ENCODE measurements at places on chromosomes 5 and 9.

- DNase-seq = no peak
These were observed 181 bp downstream of the DAP start for GRCh38 chr5:10760921-10761184.

- DNase-seq = no peak
These were observed 49.1 kb downstream of the HOMER1 start for GRCh38 chr5:79464695-79465332.

DNA sequence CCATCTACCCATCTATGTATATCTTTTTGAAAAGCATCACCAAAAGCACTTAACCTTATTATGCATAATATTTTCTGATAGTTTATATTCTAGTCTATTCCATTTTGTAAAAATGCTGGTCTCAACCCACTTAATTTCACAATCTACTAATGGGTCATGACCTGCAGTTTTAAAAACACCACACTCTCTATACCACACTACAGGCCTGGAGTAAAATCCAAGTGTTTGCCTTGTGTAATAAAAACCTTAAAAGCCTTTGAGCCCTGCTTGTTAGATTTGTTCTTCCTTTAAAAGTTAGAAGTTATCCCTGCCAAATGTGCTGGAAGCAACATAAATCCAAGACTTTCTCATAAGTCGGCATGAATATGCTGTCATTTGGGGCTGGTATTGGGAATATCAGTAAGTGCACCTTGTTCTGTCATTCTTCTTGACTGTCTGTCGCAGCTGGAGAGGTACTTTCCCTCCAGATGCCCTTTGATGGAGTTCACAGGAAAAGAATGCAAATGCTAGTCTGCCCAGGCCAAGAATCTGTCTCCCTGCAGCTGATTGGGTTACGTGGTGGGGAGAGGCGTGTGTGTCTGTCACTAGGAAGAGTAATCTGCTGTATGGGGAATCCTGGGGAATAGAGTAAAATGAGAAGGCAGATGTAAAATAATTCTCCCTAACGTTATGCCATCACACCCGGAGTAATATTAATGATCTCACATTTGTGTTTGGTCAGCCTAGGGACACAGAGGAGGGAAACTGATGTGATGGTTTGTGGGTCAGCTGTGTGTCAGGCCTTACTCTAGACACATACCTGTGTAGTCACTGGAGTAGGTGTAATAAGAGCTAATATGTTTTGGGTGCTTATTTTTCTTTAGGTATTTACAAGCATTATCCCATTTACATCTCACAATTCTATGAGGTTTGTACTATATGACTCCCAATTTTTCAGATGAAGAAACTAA, 79.4 kb downstream of the ZNF366 start:
- DNase-seq = no peak

DNA sequence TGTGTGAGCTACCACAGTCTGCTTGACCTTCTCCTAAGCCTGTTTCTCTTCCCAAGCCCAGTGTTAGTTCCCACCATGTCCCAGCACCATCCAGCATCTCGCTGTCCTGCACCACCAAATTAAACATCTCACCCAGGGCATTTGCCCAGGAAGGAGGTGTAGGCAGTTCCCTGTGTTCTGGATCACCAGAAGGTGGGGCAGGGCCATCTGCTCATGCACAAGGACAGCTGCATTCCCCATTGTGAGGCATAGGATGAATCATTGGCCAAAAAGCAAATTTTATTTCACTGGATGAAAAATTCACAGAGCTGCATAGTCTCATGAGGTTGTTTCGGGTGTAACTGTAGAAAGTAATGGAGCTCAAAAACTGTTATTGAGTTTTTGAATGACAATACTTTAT, 89.5 kb upstream of the GRIA1 start:
- DNase-seq = no peak

DNA sequence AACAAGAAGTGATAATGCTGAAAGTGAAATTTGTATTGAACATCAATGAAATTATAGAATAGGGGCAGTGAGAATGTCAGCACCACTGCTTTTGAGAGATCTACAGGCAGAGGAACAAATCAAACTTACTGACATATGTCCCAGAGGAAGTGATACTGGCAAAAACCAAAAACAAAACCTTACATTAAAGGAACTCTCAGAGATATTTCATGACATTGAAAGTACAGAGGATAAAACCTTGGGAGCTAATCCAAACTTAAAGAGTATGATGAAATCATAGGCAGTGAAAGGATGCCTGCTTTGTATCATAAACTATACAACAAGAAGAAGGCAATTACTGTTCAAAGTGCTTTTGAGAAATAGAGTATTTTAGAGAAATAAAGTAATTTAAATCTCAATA, 90.4 kb upstream of the SV2C start:
- no peak for DNase-seq

DNA sequence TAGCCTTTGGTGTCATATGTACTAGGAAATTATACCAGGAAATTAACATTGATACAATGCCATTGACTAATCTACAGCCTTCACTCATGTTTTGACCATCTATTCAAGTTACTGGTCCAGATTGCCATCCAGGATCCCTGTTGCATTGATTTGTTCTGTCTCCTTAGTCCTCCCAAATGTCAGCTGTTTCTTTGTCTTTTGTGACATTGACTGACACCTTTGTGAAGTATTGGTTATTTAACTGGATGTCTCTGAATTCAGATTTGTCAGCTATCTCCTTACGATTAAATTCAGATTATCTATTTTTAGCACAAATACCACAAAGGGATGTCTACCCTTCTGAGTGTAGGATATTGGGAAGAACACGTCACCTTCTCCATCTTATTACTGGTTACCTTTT, 73.7 kb upstream of the CTNND2 start:
- DNase-seq = no peak

DNA sequence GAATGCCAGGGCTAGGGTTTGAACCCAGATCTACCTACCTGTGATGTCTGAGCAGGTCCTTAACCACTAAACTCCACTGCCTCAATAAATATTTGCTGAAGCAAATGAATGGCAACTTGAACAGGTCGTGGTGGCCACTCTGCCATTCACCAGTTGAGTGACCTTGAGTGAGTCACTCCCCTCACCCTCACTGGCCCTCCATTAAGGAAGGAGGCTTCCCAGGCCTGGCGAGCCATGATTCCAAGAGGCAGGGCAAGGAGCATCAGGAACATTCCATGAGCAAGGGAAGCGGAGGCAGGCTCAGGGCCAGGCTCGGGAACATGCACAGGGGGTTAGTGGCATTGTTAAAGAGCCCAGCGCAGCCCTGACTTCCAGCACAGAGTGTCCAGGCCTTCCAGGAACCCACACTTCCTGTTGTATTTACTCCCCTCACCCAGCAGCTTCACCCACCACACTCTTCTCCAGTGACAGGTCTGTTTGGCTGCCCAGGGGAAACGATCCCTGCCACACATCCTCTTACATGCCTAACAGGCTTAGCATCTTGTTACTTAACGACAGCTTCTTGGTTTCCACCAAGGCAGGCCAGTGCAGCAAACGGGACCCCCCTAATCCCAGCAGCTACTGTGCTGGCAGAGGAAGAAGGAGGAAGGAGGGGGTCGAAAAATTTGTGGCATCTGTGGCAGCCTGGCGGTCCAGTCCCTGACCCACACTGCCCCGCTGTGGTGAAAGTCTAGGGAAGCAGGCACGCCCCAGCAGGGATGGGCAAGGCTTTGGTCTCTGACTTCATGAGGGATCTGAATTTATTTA, 43.7 kb upstream of the TTC1 start:
- no peak for DNase-seq

DNA sequence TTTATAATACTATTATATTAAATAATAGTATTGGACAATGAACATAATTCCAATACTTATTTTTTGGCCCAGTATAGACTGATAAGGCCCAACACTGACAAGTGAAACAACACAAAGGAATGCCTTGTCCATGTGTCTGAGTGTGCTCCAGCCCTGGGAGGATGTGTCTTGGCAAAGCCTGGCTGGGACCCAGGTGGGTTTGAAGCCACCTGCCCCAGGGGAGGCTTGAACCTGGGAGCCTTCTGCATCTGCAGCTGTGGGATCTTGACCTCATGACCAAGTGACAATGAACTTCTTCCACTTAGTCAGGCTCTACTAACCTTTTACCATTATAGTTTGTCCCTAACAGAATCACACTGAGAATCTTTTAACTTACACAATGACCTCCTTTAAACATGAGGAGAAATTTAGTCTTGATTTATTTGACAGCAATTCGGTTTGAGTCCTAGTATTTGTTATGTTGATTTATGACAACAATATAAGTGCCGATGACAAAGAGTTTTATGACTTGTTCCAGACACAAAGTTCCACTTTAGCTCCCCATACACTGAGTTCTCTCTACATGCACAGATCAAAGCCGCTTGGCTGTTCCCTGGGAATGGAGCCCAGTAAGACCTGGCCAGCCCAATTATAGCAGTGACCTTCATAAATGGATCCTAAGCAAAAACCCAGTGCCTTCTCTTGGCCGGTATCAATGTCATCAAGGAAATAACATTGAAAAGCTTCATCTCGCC, 294.5 kb downstream of the CTNND2 start:
- no peak for DNase-seq

DNA sequence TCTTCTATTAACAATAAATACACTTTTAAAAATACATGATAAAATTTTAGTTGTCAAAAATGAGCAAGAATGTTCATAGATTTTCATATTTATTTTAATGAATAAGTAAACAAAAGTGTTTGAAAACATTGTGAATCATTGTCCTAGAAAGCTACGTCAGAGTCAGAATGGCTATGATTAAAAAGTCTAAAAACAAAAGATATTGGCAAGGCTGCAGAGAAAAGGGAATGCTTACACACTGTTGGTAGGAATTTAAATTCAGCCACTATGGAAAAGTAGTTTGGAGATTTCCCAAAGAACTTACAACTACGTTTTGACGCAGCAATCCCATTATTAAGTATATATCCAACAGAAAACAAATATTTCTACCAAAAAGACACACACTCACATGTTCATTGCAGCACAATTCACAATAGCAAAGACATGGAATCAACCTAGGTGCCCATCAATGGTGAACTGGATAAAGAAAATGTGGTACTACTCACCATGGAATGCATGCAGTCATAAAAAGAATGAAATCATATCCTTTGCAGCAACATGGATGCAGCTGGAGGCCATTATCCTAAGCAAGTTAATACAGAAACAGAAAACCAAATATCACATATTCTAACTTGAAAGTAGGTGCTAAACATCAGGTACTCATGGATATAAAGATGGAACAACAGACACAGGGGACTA, 49.2 kb upstream of the FBXL17 start:
- DNase-seq = no peak

GRCh38 chr9:114394523-114395333, 6.9 kb upstream of the AKNA start:
- DNase-seq = no peak

DNA sequence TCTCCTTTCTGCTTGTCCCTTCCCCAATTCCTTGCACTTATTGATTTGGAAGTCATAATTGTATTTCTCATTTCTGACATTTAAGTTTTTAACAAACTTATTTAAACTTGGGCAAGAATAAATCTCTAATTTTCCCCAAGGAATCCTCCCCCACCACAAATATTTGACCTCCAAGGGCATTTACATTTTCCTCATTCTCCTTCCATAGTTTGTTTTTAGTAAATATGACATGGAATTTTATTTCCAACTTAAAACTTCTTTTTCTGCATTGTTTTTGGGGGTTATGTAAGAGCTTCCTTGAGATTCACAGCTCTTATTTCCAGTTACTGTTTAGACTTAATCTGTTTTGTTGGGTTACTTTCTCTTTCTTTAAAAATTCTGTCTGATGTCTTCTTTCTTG, 64.9 kb downstream of the ZNF618 start:
- no peak for DNase-seq

- no peak for DNase-seq
These were observed 40.9 kb upstream of the GLDC start for GRCh38 chr9:6686396-6686795.

DNA sequence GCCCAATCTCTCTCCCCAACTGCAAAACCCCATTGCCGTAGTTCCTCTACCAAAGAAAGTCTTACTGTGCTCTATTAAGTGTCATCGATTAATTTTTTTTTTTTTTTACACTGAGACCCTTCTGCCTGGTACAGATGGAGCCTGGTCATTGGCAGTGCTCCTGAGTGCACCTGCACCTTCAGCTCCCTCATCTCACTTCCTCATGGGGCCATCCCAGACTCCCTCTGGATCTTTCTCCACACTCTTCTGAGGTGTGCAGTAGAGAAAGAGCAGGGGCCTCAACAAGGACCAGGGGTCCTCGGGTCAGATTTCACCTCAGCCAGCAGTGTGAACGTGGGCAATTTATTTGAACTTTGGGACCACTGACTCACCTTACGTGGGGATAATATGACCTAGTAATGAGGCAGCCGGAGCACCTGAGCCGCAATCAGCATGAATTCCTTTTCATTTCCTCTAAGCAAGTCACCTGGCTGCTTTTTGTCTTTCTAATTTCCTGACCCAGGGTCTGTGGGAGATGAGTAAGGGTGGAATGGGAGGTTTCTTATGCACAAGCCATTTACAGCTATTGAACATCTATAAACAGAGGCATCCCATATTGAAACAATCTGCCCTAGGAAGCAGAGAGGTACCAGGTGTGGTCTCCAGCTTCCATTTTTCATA, 22.3 kb upstream of the GABRP start:
- DNase-seq = no peak

DNA sequence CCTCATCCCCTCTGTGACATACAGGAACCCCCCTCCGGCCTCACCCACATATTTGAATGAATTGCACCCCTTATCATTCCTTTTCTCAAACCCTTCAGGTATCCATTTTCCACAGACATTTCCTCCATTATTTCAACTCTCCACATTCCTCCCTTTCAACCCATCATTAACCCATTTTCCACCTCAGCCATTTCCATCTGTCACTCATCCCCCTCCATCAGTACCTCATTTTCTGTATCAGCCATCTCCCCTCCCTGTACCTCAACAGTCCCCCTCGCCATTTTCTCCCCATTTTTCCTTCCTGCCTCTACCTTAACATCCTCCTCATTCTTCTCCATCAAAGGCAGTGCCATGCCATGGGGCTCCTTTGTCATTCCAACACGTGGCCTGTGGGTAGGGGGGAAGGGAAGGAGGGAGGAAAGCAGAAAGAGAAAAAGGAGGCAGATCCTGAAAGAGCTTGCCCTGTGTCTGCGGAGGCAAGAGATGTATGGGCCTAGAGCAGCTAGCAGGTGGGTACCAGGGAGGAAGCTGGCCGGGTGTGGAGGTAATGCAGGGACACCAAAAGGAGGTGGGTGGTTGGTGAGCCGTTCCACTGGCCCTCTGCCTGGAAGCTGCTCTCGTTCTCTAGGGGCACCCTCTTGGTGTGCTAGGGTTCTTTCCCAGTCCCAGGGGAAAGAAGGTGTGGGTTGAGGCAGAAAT, 1.5 kb downstream of the DNAJB5 start:
- no peak for DNase-seq

Measured in activated gamma-delta T cell (primary cell).